CD4-positive, alpha-beta T cell (primary cell): ENCODE measurements at places on chromosomes 5 and 9.

DNA sequence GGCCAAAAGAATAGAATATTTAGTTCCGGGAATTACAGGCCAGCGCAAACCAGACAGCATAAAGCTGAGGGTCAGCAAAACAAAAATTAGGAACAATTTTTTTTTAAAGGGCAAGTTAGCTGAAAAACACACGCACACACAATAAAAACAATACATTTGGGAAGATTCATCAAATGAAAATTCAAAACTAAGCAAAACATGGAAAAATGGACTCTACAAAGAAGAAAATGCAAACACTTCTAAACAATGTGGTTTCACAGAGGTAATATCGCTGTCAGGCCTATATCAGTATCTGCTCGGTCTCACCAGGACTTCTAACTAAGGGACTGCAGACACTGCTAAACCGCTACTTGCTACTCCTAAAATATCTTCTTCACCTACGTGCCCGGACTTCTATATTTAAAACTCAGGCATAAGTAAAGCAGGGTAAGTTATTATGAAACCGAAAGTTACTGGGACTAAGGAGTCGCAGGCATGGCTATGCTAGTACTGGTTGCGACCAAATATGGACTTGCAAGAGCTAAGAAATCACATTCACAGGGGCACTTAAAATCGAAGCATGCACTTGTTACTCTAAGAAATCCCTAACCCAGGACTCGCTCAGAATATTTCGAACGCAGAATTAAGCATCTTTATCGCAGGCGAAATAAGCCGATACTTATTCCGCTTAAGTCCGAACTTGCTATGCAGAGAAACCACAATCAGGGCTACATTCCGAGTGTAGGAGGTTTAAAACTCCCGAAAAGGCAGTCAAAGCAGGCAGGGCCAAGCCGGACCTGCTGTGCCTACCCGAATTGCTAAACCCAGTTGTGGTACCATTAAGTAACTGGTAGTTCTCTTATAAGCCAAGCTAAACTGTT, 2.3 kb downstream of the ANXA2R start:
- no peak for DNase-seq

- no peak for DNase-seq
Observed at GRCh38 chr9:6414247-6414641, 1.2 kb downstream of the UHRF2 start.

DNA sequence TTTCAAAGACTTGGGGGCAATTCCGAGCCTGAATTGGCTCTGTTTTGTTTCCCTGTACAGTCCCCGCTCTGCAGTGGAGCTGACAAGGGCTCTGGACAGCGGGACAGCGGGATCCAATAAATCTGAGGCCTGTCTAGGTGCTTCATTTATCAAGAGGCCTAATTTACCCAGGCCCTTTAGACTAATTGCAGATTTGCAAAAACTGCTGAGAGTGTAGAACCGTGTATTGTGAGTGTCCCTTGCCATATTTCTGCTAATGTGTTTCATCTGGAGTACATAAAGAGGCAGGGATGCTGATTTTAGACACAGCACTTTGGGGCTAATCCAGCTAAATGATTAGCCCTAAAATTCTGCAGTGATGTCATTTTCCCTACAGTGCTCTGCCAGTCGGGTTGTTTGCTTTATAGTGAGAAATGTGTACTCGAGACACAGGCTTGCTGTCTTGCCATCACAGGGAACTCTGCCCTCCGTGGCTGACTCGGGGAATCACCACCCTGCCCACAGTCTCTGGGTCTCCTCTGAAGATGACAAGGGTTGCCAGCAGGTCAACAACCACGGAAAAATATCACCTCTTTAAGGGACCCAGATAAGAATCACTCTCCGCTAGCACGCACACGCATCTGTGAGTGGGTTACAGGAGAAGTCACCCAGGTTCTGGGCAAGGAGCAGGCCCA, 592.0 kb downstream of the BNC2 start:
- no peak for DNase-seq

- DNase-seq: no peak
Observed at GRCh38 chr9:135281791-135282737, 194.6 kb downstream of the OLFM1 start.

GRCh38 chr9:117268847-117269446, 145.9 kb downstream of the ASTN2 start:
- DNase-seq: no peak

- DNase-seq: no peak
Observed at GRCh38 chr5:98330871-98331270, 442.6 kb upstream of the RGMB start.

GRCh38 chr5:41925555-41925951, 472 bp downstream of the FBXO4 start:
- no peak for DNase-seq

- no peak for DNase-seq
Observed at GRCh38 chr5:39608024-39608423, 183.2 kb upstream of the DAB2 start.

DNA sequence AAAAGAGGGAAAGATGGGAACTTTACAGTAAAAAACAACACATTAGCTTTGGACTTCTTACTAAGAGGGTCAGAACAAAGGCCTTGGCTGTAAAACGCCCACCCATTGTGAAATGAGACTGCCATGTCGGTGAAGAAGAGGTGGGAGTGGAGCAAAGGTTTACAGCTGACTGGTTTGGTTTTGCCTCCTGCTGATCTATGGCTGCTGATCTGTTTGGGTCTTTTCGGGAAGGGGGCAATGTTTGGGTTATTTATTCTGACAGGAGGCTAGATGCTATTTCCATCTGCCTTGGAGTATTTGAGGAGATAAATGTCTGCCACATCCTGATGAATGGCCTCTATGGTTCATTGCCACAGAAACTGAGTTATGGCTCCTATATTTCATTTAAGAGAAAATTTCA, 408.7 kb downstream of the TLE4 start:
- no peak for DNase-seq
